ENCODE measurements at places on chromosomes 11 and 22. TPM values are rescaled to one million over a fixed set of nuclear protein-coding genes. Genes with fewer than 3 reads are reported as not detected.

Gene SMTNL1
- total RNA-seq: not detected

Gene OR52A1
- total RNA-seq: not detected

Gene ENTHD1
- not detected for total RNA-seq

Gene NAALAD2
- total RNA-seq: 1.2 TPM

Gene CCDC73
- not detected for total RNA-seq

Gene ASPHD2
- total RNA-seq: not detected

Gene OR8D1
- not detected for total RNA-seq

Gene MOV10L1
- total RNA-seq: not detected

Gene FOLH1
- total RNA-seq: 0.27 TPM

Gene LIF
- total RNA-seq: 0.54 TPM

Gene BCR
- 28.2 TPM for total RNA-seq

Gene MUC5AC
- not detected for total RNA-seq

Gene OR51I1
- total RNA-seq: not detected

Gene FOSL1
- 0.70 TPM for total RNA-seq

Gene AIFM3
- total RNA-seq: 0.67 TPM

Gene ELFN2
- 0.19 TPM for total RNA-seq

Gene PHLDA2
- total RNA-seq: 1.1 TPM

Gene VSIG2
- total RNA-seq: 1.2 TPM

Gene UBQLNL
- total RNA-seq: not detected

Gene SPI1
- total RNA-seq: 11.1 TPM

Gene GLB1L2
- total RNA-seq: 0.30 TPM

Gene PDE2A
- total RNA-seq: 38.5 TPM

Gene CCDC134
- total RNA-seq: 4.0 TPM

Gene LARGE2
- total RNA-seq: not detected

Gene TRIM48
- total RNA-seq: not detected

Gene SLC22A8
- not detected for total RNA-seq

Gene UBASH3B
- total RNA-seq: 2.5 TPM

Gene COX8A
- total RNA-seq: 1,182 TPM

Gene XKR3
- not detected for total RNA-seq

Gene FLRT1
- total RNA-seq: 0.35 TPM

Gene APLP2
- total RNA-seq: 268 TPM

Gene SCN3B
- 0.56 TPM for total RNA-seq

Gene TMEM121B
- 1.9 TPM for total RNA-seq

Gene FAM180B
- not detected for total RNA-seq

Gene AGBL2
- 0.35 TPM for total RNA-seq

Gene TRIM5
- 8.1 TPM for total RNA-seq

Gene RASGRP2
- total RNA-seq: 38.4 TPM

Gene RAB1B
- total RNA-seq: 114 TPM

Gene TBX10
- total RNA-seq: 0.51 TPM

Gene CHRM4
- not detected for total RNA-seq

Measured in Right ventricle myocardium superior (tissue), 1 donor.